ENCODE measurements at places on chromosomes 11 and 22.
A peak's percentile ranks its signal among the peaks of the same experiment; 100 is the strongest.

DNA sequence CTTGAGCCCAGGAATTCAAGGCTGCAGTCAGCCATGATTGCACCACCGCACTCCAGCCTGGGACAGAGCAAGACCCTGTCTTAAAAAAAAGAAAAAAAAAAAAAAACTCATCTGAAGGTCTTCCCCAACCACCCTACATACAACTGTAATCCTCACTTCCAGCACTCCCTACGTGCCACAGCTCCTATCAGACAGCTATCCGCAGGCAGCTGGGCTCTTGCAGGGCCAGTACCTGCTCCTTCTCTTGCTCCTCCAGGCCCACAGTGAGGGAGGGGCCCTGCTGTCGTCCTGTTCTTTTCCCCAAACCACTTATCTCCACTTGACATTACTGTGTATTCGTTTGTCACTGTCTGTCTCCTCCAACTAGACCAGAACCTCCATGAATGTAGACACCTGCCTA lies 156.1 kb upstream of the NECTIN1 start:
- DNase-seq: no peak

DNA sequence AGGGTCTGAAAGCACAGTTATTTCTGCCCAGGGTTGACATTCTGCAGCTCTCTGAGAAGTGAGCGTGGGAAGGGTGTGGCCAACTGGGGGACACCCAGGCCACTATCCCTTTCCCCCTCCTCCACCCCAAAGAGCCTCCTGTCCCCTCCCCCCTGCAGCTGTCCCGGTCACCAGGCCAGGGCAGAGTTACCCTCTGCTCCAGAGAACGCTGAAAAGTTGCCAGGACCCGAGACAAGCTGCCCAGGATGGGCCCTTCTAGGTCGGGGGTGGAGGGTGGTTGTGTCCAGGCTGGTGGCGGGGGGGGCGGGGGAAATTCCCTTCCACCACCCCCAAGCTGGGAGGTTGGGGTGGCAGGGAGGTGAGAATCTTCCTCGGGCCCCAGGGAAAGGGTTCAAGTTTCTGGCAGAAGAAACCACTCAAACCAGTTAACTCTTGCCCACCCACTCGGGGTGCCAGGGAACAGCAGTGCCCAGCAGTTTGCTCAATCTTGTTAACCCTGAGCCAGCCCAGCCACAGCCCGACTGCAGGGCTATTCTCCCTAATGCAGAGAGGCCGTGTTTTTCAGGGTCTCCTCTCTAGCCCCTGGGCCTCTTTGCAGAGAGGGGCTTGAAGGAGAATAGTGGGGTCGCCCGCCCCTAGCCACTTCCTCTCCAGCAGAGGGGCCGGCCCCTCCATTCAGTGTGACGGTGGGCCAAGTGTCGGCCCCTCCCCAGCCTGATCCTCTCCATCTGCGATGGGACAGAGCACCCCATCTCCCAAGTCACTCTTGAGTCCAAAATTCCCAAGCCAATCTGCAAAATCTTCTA lies 697 bp downstream of the LGALS1 start:
- peak; percentile 66 for DNase-seq

DNA sequence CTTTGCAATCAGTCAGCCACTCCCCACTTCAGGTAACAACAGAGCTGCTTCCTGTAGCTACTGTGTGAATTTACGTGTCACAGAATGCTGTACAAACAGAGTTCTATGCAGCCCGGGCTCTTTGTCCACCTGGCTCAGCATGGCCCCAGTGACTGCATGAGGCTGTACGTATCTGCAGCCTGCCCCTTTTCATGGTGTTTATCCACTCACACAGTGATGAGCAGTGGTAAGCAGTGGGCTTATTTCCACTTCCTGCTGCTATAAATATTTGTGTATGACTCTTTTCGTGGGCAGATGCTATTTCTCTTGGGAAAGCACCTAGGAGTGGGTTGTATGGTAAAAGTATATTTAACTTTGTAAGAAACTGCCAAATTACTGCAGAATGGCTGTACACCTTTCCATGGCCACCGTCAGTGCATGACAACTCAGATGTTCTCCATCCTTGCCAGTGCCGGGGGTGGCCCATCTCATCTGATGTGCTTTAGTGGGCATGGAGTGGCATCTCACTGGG lies 43.3 kb downstream of the MYEOV start:
- DNase-seq: no peak

DNA sequence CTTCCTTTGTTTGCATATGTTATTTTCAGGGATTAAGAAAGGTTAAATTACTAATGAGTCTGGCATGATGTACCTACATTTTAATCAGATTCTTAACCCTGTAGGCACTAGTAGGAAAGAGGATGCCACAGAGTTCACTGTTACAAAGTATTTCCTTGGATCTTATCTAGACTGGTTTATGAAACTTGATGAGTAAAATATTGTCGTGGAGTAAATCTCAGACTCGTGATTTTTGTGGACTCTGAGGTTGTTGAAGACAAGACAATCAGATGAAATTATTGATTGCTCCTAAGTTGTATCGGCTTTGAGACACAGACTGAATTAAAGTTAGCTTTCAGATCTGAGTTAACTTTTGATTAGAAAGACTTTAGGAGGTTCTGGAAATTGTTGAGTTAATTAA lies 6.0 kb downstream of the KMT2A start:
- no peak for DNase-seq

All from left hindlimb (tissue), 1 donor.